ENCODE measurements at places on chromosomes 2 and 18.

GRCh38 chr2:217316743-217317142 is 456.9 kb upstream of the TNP1 start:
- no peak for DNase-seq

- DNase-seq = no peak
Observed at GRCh38 chr2:231050018-231050901, 6.4 kb upstream of the PSMD1 start.

GRCh38 chr2:109439986-109440385 is 173.8 kb downstream of the SEPTIN10 start:
- no peak for DNase-seq

DNA sequence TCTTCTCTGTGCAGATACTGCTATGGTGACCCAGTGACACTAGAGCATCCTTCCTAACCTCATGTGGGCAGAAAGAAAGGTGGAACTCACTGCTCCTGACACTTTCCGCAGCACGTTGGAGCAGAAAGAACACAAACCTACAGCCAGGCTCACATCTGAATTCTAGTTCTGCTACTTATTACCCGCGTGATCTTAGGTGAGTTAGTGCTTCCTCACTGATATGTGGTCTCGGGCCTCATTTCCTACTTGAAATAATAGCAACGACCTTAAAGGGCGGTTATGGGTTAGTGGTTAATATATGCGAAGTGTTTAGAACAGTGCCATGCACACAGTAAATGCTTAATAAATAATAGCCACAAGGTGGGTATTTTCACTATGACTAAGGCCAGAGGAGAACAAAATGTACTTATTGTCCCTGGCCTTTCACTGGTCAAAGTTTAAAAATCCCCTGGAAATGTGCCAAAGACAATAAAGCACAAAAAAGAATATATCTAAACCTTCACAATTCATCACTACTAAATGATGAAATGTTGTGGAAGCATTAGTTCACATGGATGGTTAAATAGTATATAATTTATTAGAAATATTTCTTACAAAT is 66.6 kb downstream of the MYOM1 start:
- DNase-seq = no peak

DNA sequence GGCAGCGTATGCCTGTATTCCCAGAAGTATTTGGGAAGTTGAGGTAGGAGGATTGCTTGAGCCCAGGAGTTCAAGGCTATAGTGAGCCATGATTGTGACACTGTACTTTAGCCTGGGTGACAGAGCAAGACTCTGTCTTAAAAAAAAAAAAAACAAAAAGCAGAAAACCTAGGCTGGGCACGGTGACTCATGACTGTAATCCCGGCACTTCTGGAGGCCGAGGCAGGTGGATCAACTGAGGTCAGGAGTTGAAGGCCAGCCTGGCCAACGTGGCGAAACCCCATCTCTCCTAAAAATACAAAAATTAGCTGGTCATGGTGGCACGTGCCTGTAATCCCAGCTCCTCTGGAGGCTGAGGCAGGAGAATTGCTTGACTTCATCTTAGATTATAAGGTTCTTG is 46.4 kb downstream of the MTA3 start:
- no peak for DNase-seq

GRCh38 chr18:58229162-58229561 is 185.1 kb downstream of the NEDD4L start:
- DNase-seq = no peak

- no peak for DNase-seq
Observed at GRCh38 chr2:235570256-235570655, 76.4 kb downstream of the AGAP1 start.

- DNase-seq = no peak
Observed at GRCh38 chr2:233766416-233766815, 6.3 kb downstream of the UGT1A1 start.

DNA sequence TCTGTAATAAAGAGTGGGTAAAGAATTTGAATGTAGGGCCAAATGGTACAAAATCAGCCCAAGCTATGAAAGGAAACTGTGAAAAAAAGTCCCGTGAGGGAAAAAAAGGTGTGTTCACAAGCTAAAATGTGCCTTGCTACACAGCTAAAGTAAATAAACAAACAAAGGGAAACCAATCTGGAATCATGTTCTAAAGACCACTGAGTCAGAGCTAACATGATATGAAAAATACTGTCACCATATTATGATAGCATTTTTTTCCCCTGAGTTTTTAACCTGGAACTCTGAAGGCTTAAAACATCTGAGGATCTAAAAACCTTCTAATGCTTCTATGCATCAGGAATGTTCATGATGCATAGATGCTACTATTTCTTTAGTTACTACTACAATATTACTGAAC is 58.8 kb downstream of the SCN1A start:
- DNase-seq = no peak

DNA sequence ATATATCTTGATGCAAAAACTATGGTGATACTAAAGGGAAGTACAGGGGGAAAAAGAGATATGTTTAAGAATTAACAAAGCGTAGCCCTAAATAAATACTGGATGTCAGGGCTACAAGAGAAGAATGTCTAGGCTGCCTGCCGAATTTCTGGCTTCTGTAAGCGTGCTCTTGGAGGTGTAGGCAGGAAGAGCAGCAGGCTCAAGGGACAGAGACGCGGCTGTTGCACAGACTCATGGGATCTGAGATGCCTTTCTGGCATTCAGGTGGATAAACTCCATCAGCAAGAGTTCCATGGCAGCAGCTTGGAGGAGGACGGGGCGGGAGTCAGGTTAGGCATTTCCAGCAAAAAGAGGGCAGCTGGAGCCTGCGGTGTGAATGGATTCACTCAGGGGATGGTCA is 123.2 kb upstream of the TWIST2 start:
- no peak for DNase-seq

All from naive thymus-derived CD8-positive, alpha-beta T cell (primary cell).